ENCODE measurements at places on chromosomes 13 and 19.

- peak; percentile 77 for DNase-seq
Measured at GRCh38 chr13:39942552-39943273, 287.3 kb downstream of the COG6 start.

DNA sequence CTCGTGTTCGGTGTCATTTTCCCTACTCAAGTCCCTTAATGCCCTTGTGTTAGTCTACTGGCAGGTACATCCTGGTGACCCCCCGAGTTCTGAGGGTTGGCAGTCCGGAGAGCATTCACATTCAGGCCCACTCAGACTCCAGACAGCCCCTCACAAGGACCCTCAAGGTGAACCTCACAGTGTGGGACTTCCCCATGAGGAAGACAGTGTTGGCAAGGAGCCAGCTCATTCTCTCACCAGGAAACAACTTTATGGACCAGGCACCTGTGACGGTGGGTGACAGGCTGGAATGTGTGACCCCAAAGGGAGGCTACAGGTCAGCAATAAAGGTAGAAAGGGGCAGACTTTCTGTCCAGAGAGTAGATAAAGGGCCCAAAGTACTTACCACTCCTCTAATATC, 24.5 kb downstream of the RDH8 start:
- peak; percentile 26 for DNase-seq

GRCh38 chr13:30810261-30810701, 74.9 kb downstream of the ALOX5AP start:
- peak; percentile 57 for DNase-seq

- DNase-seq, result peak; percentile 99
Measured at GRCh38 chr19:36014012-36014924, at the start of gene ALKBH6. Gene ALKBH6 (minus strand): TSS chr19:36014213. CDS start chr19:36013397, 816 bp downstream.

- DNase-seq, result no peak
Measured at GRCh38 chr19:19192910-19193423, 909 bp downstream of the RFXANK start.

DNA sequence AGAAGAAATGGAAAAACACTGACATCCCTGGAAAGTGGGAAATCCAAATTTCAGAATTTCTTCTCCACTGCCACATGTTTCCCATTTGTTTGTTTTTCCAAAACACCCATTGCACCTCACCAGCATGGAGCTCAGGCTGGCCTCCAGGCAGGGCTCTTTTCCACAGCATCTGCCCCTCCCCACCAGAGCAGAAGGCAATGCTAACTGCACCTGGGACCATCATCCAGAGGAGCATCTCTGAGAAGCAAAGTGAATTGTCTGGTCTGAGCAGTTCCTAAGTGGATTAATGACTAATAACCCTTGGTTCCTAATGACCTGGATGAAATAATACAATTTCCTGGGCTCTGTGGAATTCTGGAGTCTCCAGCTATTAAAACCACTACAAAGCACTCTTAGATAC, 8.8 kb upstream of the CYSLTR2 start:
- DNase-seq, result no peak

GRCh38 chr19:3343619-3344502, 22.5 kb upstream of the NFIC start:
- peak; percentile 77 for DNase-seq

DNA sequence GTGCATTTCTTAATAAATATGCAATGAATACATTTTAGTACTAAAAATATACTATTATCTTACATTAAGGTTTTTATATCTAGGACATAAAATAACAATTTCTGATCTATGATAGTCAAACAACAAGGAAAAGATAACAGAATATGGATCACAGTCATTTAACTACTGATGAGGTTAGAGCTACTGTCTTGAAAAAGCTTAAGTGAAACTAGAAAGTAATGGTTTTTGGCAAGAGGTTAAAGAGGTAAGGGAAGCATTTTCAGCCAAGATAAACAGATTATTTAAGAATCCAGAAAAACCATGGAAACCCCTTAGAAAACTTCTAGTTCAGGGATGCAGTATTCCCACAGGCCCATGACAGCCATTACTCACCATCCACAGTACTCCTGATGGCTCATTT, 787.4 kb downstream of the DACH1 start:
- no peak for DNase-seq

GRCh38 chr13:40792284-40793051, 3.1 kb downstream of the SLC25A15 start:
- DNase-seq, result no peak

DNA sequence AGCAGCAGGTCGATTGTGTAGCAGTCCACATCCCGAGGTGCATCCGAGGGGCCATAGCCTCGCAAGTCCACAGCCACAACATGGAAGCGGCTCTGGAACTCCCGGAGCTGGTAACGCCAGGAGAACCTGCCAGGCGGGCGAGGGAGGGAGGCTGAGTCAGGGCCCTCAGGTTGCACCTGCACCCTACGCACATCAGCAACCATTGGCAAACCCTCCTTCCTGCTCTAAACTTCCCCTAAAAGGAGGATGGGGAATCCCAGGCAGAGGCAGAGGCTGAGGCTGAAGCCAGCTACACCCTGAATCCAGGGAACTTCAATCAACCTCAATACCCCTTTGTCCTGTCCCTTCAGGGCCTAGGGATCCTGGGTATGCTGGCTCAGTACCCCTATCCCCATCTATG, 977 bp downstream of the EPHX3 start:
- DNase-seq, result no peak

DNA sequence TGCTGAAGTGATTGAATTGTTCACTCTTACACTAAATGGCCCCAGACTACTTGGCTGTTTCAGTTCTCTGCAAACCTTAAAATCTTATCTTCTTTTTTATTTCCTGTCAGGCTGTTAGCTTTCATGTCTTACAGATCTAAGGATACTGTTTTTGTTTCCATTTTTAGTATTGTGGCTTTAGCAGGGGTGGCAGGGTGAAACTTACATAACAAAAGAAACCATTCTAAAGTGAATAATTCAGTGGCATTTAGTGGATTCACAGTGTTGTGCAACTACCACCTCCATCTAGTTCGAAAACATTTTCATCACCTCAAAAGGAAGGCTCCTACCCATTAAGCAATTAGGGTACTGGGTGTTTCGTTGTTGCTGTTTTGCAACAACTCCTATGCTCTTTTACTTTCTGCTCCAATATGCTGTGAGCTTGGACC, 19.8 kb downstream of the TMEM272 start:
- no peak for DNase-seq

- no peak for DNase-seq
Measured at GRCh38 chr19:15776991-15777970, 10.2 kb upstream of the OR10H5 start.

DNA sequence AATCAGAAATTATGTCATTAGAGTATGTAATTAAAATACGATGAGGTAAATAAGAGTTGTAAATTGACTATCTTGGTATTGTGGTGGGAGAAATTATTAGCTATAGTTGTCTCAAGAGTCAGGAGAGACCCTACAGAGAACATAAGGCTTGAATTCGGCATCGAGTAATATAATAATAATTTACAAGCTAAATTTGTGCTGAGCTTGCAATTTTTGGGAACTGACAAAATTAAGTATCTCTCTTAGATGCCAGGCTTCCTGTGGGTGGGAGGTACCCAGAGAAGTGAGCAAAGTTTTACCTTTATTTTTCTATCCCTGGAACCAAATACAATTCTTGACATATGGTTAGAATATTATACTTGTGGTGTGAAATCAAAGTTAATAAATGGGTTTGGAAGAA, 1637.0 kb downstream of the EFNB2 start:
- DNase-seq, result no peak

- no peak for DNase-seq
Measured at GRCh38 chr13:112531263-112531794, 56.6 kb downstream of the TUBGCP3 start.

DNA sequence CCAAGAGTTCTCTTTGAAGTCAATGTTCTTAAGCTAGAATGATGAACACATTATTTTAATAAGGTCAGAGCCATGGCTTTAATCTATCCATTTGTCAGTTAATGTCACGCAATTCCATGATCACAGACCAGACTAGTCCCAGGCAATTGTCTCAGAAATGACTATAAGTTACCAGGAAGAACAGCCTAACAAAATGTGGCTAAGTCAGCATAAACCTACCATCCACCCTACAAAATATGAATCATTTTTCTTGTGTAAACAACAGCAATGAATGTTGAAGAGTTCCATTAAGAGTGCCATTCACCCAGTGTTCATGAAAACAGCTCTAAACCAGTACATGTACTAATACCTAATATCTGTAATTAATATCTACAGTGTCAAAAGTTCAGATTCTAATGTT, 127.5 kb downstream of the KCTD12 start:
- DNase-seq, result no peak

GRCh38 chr13:111270765-111271698, 49.4 kb upstream of the TEX29 start:
- no peak for DNase-seq

DNA sequence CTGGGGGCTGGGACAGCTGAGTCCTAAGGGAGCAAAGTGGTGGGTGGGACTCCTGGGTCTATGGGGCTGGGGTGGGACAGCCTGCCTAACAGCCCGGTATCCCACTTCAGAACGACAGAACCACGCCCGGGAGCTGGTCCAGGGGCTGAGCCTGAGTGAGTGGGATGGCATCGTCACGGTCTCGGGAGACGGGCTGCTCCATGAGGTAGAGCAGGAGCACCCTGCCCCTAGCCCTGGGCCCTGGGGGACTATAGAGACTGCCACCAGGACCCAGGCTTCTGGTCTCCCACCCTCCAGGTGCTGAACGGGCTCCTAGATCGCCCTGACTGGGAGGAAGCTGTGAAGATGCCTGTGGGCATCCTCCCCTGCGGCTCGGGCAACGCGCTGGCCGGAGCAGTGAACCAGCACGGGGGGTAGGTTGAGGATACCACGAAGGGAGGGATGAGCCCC, 8.6 kb downstream of the SPHK2 start:
- no peak for DNase-seq

DNA sequence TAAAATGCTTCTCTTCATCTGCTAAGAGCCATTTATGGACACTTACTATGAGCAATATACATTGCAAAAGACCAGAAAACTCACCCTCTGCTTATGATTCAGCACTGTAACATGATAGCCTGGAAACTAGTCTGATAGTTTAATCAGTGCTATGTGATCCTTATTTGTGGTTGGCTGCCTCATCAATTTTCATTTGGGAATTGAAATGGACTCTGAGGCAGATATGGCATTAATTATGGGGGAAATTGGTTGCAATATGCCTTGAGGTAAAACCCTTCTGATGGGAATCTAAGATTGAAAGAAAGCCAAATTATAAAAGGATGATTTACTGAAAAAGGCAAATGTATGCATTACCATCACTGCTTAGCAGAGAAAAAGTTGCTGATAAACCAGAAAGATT, 33.5 kb downstream of the FAM216B start:
- DNase-seq, result peak; percentile 10

GRCh38 chr13:84812078-84812477, 929.8 kb upstream of the SLITRK1 start:
- no peak for DNase-seq

DNA sequence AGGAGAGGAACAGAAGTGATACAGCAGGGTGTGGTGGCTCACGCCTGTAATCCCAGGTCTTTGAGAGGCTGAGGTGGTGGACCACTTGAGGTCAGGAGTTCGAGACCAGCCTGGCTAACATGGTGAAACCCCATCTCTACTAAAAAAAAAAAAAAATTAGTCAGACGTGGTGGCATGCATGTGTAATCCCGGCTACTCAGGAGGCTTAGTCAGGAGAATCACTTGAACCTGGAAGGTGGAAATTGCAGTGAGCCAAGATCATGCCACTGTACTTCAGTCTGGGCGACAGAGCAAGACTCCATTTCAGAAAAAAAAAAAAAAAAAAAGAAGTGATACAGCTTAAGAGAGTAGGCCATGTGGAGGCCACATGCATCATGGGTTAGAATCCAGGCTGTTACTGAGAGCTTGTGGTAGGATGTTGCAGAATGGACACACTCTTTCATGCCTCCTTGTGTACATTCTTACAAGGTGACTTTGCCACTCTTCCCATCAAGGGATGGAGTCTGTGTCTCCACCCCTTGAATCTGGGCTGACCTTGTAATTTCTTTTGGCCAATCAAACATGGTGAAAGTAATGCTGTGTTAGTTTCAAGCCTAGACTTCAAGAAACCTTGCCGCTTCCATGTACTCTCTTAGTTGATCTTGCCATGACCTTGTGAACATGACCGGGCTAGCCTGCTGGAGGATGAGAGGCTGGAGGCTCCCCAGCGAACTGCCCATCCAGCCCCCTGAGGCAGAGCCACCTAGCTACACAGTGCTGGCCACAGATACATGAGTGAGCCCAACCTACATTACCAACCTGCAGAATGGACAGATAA, 12.3 kb downstream of the FAM187B start:
- peak; percentile 68 for DNase-seq

- no peak for DNase-seq
Measured at GRCh38 chr13:43583321-43583720, 203.5 kb downstream of the ENOX1 start.

DNA sequence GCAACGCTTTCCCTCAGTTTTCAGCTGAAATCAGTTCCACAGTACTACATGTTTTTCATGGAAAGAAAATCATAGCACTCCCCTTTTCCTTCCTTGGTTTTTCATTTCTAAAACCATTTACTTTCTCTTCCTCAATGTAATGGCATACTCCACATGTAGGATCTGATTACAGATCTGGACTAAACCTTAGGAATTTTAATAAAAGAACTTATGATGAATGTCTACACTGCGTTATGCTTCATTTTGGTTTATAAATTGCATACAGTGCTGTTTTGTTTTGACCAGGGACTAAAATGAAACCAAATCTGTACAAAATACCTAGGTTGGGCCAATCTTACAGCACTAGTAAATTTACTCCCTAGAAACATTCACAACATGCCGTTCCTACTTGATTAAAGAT, 589.9 kb downstream of the TBC1D4 start:
- DNase-seq, result no peak

- no peak for DNase-seq
Measured at GRCh38 chr13:31175847-31176532, 14.3 kb upstream of the HSPH1 start.

DNA sequence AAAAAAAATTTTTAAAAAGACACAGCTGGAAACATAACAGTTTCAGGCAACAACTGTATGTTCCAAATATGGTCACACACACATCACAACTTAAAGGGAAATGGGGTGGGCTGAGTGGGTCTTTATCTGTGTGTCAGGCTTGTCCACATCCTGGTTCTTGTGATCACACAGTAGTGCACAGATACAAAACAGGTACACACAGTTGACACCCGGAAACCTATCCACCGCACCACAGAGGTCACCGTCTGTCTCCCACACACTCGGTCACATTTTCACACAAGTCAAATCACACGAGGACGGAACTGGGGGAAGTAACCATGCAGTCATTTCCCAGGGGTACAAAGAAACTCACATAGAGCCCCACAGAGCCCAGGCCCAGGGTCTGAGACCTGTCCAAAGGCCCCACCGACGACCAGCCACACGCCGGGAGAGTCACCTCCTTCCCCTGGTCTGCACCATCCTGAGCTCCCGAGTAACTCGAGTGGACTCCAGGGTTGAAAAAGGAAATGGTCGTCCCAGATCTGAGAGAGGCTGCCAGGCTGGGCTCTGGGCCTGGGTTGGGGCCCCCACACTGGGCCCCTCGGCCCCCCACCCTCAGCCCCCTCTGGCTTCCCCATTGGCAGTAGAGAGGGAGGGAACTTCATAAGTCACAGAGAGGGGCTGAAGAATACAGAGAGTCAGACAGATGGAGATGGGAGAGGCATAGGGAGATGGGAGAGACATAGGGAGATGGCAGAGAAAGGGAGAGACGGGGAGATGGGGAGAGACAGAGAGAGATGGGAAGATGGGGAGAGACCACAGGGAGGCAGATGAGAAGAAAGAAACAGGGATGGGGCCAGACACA, 1.3 kb upstream of the PPAN start:
- DNase-seq, result no peak

- DNase-seq, result no peak
Measured at GRCh38 chr13:31521435-31521834, 217.9 kb upstream of the RXFP2 start.

- DNase-seq, result no peak
Measured at GRCh38 chr19:39405958-39406655, 540 bp upstream of the ZFP36 start.
